ENCODE measurements at places on chromosomes 6 and 20. TPM values are rescaled to one million over a fixed set of nuclear protein-coding genes. Genes with fewer than 3 reads are reported as not detected.

The DLK2 gene
- total RNA-seq: not detected

The PTGIS gene
- total RNA-seq: 31.3 TPM

DNA sequence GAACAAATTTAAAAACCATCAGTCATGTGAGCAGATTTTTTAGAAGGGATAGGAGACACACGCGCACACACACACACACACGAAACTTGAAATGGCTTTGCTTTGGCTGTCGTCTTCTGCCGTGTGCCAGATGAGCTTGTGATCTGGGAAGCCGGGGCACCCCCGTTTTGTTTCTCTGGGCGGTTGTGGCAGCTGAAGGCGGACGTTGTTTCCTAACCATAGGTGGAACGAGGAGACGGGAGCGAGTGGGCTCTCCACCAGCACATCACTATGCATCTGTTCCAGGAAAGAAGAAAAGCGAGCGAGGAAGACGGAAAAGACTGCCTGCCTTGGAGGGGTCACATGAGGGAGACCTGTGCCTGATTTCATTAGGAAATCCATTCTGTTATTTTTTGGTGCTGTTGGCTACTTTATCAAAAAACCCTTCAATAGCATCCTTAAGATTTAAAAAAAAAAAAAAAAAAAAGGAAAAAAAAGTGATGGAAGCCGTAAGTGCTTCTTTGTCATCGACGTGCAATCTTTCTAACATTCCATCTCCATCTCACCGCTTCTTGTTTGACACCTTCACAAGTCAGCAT is 142.1 kb downstream of the DTNBP1 start:
- no peak overlapping the region for H3K4me3 ChIP-seq
- peaks cover 3% of the 10 kb centered on the region for H3K36me3 ChIP-seq
- no peak for DNase-seq

DNA sequence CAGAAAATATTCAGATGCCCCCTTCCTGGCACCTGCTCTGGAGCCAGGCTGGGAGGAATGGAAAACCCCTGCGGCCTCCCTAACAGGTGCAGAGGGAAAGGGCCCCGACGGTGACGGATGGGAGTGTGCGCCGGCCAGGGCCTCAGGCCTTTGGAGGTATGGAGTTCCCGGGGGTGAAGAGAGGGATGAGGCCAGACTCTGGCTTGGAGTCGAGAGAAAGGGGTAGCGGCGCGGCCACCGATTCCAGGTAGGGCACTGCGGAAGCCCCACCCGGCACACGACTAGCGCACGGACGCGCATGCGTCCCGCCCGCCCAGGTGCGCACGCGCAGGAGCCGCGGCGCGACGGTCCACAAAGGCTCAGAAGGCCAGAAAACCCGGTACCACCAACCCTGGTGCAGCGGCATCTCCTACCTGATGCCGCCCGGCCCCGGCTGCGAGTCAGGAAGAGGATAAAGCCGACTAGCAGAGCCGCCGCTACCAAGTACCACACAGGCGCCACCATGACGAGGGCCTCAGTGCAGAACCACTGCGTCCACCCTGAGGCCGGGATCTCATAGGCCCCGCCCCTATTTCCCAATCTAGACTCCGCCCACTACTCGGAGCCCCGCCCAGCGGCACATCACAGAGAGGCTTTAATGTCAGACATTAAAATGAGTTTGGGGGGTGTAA is at the start of gene DDRGK1:
DDRGK1 (minus strand) TSS at position 559 of the 671 bp plus-strand sequence; CDS start at position 504, 55 bp downstream.
- no peak within 1 kb of the TSS for H3K27ac ChIP-seq
- peak; percentile 88 for DNase-seq
- H3K27me3 ChIP-seq: no peaks in the 10 kb centered on the region
- H3K4me1 ChIP-seq: peaks cover 11% of the 10 kb centered on the region
- H3K36me3 ChIP-seq: no peaks in the 10 kb centered on the region

The IDH3B gene
- 94.3 TPM for total RNA-seq

The CDSN gene
- not detected for total RNA-seq

DNA sequence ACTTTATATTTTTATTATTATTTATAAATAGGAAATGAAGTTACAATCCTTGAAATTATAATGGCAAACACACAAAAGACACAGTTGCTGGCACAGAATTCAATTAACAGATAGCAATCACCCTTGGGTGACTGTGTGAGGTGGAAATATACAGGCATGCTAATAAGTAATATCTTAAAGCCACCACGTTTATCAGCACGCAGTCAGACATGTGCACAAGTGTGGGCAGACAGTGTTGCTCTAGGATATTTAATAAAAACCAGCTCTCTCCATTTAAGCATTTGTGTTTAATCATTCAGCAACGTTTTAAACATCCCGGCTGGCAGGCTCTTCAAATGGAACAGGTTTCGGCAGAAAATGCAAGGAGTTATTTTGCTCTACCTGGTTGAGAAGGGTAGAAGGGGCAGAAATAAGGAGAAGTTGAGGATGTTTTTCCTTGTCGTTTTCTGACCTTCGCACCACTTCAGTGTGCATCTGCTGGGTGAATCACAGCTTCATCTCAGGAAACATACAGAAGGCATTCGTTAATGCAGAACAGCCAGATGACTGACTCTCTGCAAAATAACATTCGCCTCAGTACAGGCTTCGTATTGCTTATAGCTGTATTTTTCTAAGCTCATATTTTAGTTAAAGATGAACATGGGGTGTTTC is 585.1 kb downstream of the QKI start:
- no peak for DNase-seq
- no peak overlapping the region for H3K27ac ChIP-seq
- H3K36me3 ChIP-seq: no peaks in the 10 kb centered on the region
- no peaks in the 10 kb centered on the region for H3K27me3 ChIP-seq
- no peak overlapping the region for H3K4me3 ChIP-seq

- H3K4me1 ChIP-seq: peaks cover 8% of the 10 kb centered on the region
- no peak overlapping the region for H3K4me3 ChIP-seq
- no peak overlapping the region for H3K27ac ChIP-seq
- H3K36me3 ChIP-seq: no peaks in the 10 kb centered on the region
- H3K27me3 ChIP-seq: no peaks in the 10 kb centered on the region
Measured at GRCh38 chr6:40509086-40509485, 78.1 kb downstream of the LRFN2 start.

DNA sequence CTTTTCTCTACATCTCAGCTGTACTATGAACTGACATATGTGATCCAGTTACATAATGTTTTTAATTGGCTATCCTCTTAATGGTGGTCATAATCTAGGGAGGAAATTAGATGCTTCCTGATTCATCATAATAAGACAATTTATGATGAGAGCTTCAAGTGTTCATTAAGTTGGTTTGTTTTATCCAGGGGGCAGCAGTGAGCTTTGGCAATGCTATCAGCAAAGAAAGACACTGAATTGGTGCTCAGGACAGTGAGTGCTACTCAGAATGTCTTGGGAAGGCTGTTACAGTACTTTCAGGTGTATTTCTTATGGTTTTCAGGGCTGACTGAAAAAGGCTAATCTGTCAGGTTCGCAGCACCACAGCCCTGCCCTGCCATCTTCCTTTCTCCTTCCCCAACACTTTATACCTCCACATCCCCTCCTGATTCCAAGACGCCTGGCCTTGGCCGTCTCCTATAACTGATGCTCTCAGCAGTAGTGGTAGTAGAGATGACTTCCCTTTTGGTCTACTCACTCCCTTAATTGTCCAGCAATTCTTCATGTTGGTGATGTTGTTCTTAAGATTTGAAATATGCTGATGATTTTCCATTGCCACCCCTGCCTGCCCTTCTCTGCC is 67.0 kb upstream of the TNFAIP3 start:
- no peak overlapping the region for H3K27ac ChIP-seq
- peaks cover 5% of the 10 kb centered on the region for H3K4me1 ChIP-seq
- no peak overlapping the region for H3K4me3 ChIP-seq
- DNase-seq: peak; percentile 48
- H3K27me3 ChIP-seq: no peaks in the 10 kb centered on the region

The EEF1A2 gene
- total RNA-seq: 0.54 TPM

DNA sequence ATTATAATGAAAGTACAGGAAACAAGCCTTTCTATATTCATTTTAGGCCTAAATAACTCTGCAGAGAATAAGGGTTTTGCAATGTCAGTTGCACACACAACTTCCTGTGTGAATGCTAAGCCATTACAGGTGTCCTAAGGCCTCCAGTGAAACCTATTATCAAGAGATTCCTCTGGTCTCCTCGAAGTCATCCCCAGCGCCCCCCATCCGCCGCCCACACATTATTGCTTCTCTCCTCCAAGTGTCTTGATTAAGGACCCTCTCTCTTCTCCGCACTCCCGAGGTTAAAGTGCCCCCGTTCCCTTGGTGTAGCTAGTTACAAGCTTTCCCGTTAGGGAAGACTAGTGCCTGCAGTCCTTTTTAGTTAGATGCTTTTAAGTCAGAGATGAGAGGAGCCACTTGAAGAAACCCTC is 1.3 kb downstream of the HIVEP2 start:
- H3K36me3 ChIP-seq: no peaks in the 10 kb centered on the region
- peaks cover 10% of the 10 kb centered on the region for H3K4me1 ChIP-seq
- peak; percentile 15 for DNase-seq
- peak overlapping the region; percentile 70 for H3K4me3 ChIP-seq

The SDHAF4 gene
- 56.4 TPM for total RNA-seq

DNA sequence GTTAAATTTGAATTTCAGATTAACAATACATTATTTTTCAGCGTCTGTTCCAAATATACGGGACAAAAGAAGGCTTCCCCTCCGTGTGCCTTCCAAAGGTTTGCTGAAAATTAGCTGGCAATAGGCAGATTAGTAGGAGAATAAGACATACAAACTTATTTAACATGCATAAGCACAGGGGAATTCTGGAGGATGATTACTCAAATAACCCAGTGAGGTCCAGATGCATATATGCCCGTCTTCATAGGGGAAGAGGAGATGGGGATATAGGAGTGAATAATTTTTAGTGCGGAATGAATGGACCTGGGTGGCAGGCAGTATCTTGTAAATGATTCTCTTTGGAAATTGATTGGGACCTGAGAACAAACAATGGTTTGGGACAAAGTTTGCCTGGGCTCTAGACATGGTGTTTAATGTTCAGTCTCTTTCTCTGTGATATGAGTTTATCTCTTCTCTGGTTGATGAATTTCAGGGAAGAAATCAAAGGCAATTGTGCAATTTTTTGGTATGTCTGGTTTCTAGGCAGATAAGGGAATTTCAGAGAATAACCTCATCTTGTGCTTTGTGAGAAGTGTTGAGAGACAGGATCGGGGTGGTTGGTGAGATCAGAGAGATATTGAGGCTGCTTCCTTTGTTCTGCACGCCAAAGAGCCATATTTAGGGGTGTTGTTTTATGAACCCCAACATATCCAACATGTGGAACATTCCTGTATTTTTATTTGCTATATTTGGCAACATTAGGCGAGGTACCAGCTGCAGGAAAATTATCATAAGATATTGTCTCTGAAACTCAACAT is 63.7 kb downstream of the MKKS start:
- no peak overlapping the region for H3K27ac ChIP-seq
- H3K4me1 ChIP-seq: no peaks in the 10 kb centered on the region
- H3K4me3 ChIP-seq: no peak overlapping the region
- no peaks in the 10 kb centered on the region for H3K27me3 ChIP-seq
- no peaks in the 10 kb centered on the region for H3K36me3 ChIP-seq
- no peak for DNase-seq

GRCh38 chr20:49045440-49046086 is 549 bp upstream of the CSE1L start:
- H3K4me1 ChIP-seq: peaks cover 10% of the 10 kb centered on the region
- H3K27ac ChIP-seq: no peak overlapping the region
- H3K36me3 ChIP-seq: peaks cover 12% of the 10 kb centered on the region
- DNase-seq: no peak
- no peaks in the 10 kb centered on the region for H3K27me3 ChIP-seq

The SUN5 gene
- not detected for total RNA-seq

GRCh38 chr20:59265298-59265697 is 35.1 kb upstream of the EDN3 start:
- peaks cover 24% of the 10 kb centered on the region for H3K4me1 ChIP-seq
- H3K27ac ChIP-seq: no peak overlapping the region
- no peak for DNase-seq
- no peaks in the 10 kb centered on the region for H3K36me3 ChIP-seq
- peaks cover 14% of the 10 kb centered on the region for H3K27me3 ChIP-seq

The FABP7 gene
- 58.2 TPM for total RNA-seq

DNA sequence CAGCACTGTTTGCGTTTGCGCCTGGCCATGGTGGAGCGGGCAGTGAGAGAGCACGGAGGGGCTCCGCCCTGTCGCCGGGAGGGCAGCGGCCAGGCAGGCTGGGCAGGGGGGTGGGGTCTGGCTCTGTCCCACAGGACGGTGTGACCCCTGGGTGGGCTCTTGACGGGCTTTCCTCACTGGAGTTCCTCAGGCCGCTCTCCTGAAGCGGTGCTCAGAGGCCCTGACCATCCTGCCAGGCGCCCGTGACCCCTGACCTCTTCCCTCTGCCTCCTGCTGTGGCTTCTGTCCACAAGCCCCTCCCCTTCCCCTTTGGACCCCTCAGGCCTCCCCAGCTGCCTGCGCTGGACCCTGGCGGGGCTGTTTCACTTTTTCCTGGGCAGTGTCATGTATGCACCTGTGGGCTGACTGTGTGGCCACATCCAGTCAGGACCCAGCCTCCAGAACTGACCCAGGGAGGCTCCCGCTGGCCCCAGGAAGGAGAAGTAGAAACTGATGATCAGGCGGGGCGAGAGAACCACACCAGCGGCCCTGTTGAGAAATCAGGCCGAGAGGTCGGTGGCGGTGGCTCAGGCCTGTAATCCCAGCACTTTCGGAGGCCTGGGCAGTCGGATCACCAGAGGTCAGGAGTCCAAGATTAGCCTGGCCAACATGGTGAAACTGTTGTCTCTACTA is 1.2 kb downstream of the OGFR start:
- H3K4me3 ChIP-seq: peak overlapping the region; percentile 83
- peaks cover 22% of the 10 kb centered on the region for H3K27me3 ChIP-seq
- H3K4me1 ChIP-seq: peaks cover 13% of the 10 kb centered on the region
- peak; percentile 84 for DNase-seq

GRCh38 chr20:51807720-51808250 is 5.5 kb upstream of the SALL4 start:
- no peak overlapping the region for H3K27ac ChIP-seq
- no peaks in the 10 kb centered on the region for H3K36me3 ChIP-seq
- no peak overlapping the region for H3K4me3 ChIP-seq
- H3K27me3 ChIP-seq: no peaks in the 10 kb centered on the region

All from neural progenitor cell (in vitro differentiated cells).